ENCODE measurements at places on chromosomes 4 and X. TPM values are rescaled to one million over a fixed set of nuclear protein-coding genes. Genes with fewer than 3 reads are reported as not detected.

DNA sequence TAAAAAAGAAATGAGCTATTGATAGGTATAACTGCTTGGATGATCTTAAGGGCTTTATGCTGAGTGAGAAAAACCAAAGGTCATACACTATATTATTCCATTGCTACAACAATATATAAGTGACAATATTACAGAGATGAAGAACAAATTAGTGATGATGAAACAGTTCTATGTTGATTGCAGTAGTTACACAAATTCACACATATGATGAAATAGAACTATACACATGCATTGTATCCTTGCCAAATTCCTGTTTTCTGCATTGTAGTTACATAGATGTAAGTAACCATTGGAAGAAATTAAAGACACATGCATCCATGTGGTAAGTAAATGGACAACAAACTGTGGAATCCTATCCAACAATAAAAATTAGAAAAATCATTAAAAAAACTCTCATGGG lies 76.5 kb downstream of the CENPC start:
- H3K27me3 ChIP-seq, result no peaks in the 10 kb centered on the region
- peaks cover 38% of the 10 kb centered on the region for H3K36me3 ChIP-seq
- no peak for DNase-seq
- H3K27ac ChIP-seq, result no peak overlapping the region

- H3K4me1 ChIP-seq, result no peaks in the 10 kb centered on the region
- no peak overlapping the region for H3K4me3 ChIP-seq
- no peak overlapping the region for H3K27ac ChIP-seq
- H3K36me3 ChIP-seq, result no peaks in the 10 kb centered on the region
Observed at GRCh38 chrX:1322393-1322792, 14.2 kb upstream of the IL3RA start.

Gene PRAF2
- polyA plus RNA-seq, result 36.3 TPM

Gene FGFBP2
- 1,278 TPM for polyA plus RNA-seq

Gene HHIP
- not detected for polyA plus RNA-seq

DNA sequence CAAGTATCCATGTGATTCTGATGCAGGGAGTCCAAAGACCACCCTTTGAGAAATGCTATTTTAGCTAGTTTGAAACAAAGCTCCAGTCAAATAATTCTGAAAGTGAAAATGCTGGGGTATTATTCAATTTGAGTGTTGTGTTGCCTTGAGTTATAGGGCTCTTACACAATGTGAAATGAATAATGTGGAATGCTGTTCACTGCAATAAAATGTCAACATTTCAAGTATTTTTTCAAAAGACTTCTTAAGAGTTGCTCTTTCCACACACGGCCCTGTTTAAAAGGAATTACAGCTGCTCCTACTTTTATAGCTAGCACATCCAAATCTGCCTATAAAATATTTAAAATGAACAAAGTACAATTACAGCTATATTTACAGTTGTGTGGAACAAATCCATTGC lies 27.5 kb upstream of the PLS3 start:
- H3K4me3 ChIP-seq, result no peak overlapping the region
- DNase-seq, result no peak
- H3K4me1 ChIP-seq, result no peaks in the 10 kb centered on the region
- H3K27ac ChIP-seq, result no peak overlapping the region

GRCh38 chrX:88135735-88136134 lies 611.3 kb upstream of the CPXCR1 start:
- H3K36me3 ChIP-seq, result no peaks in the 10 kb centered on the region
- H3K4me1 ChIP-seq, result no peaks in the 10 kb centered on the region
- DNase-seq, result no peak
- H3K27ac ChIP-seq, result no peak overlapping the region

GRCh38 chr4:155908187-155909139 lies 5.0 kb downstream of the TDO2 start:
- no peak overlapping the region for H3K27ac ChIP-seq
- no peak for DNase-seq
- H3K27me3 ChIP-seq, result no peaks in the 10 kb centered on the region
- H3K36me3 ChIP-seq, result no peaks in the 10 kb centered on the region

DNA sequence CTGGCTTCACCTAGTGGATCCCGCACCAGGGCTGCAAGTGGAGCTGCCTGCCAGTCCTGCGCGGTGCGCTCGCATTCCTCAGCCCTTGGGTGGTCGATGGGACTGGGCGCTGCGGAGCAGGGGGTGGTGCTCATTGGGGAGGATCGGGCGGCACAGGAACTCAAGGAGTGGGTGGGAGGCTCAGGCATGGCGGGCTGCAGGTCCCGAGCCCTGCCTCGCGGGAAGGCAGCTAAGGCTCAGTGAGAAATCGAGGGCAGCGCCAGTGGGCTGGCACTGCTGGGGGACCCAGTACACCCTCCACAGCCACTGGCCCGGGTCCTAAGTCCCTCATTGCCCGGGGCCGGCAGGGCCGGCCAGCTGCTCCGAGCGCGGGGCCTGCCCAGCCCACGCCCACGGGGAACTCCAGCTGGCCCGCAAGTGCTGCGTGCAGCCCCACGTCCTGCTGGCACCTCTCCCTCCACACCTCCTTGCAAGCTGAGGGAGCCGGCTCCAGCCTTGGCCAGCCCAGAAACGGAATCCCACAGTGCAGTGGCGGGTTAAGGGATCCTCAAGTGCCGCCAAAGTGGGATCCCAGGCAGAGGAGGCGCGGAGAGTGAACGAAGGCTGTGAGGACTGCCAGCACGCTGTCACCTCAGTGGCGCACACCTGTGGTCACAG lies 27.6 kb upstream of the PGRMC1 start:
- H3K27me3 ChIP-seq, result peaks cover 3% of the 10 kb centered on the region
- no peak overlapping the region for H3K4me3 ChIP-seq
- H3K4me1 ChIP-seq, result no peaks in the 10 kb centered on the region
- DNase-seq, result no peak

DNA sequence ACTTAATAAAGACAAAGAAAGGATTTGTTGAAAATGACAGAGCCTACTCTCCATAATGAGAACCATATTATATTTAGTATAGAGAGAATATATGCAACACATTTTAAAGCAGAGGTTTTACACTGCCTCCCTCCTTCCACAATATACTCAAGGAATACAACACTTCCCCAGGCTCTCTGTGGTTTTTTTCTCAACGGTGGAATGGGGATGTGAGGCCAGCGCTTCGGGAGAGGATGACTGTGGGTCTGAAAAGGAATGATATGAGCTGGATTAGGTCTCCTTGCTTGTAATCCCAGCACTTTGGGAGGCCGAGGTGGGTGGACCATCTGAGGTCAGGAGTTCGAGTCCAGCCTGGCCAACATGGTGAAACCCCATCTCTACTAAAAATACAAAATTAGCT lies 348.7 kb upstream of the KLF3 start:
- H3K27ac ChIP-seq, result no peak overlapping the region
- DNase-seq, result no peak
- H3K4me3 ChIP-seq, result no peak overlapping the region

DNA sequence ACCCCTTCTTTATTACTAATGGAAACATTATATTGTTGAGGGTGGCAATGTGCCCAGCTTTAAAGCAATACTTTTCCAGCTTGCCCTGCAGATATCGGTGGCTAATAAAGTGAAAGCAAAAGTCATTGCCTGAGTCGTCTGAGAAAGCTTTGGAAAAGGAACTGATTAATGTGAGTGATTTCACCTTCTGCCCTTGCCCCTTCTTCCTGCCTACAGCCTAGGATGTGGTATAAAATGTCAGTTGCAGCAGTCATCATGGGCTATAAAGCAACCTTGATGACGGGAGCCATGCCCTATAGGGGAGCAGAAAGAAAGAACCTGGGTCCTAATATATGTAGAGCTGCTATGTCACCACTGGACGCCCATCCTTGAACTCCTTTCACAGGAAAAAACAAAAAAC lies 132.4 kb upstream of the USP9X start:
- peak overlapping the region; percentile 64 for H3K4me3 ChIP-seq
- H3K27me3 ChIP-seq, result peaks cover 5% of the 10 kb centered on the region
- no peak overlapping the region for H3K27ac ChIP-seq
- H3K36me3 ChIP-seq, result no peaks in the 10 kb centered on the region
- peaks cover 8% of the 10 kb centered on the region for H3K4me1 ChIP-seq

- H3K4me1 ChIP-seq, result no peaks in the 10 kb centered on the region
- DNase-seq, result no peak
- H3K36me3 ChIP-seq, result no peaks in the 10 kb centered on the region
- peaks cover 2% of the 10 kb centered on the region for H3K27me3 ChIP-seq
Observed at GRCh38 chrX:119090627-119091026, 17.8 kb downstream of the CT47C1 start.

- no peaks in the 10 kb centered on the region for H3K4me1 ChIP-seq
- no peaks in the 10 kb centered on the region for H3K27me3 ChIP-seq
- no peak overlapping the region for H3K27ac ChIP-seq
- H3K4me3 ChIP-seq, result no peak overlapping the region
- no peaks in the 10 kb centered on the region for H3K36me3 ChIP-seq
- DNase-seq, result no peak
Observed at GRCh38 chr4:117874216-117874615, 160.1 kb upstream of the NDST3 start.
